Activated CD8-positive, alpha-beta memory T cell treated with anti-CD3 and anti-CD28 coated beads, Interleukin-2, amount 50 U/mL, for 4 hours (primary cell): ENCODE measurements at places on chromosomes 1 and 21.

GRCh38 chr1:87084244-87084836, 169.9 kb downstream of the HS2ST1 start:
- DNase-seq: no peak

DNA sequence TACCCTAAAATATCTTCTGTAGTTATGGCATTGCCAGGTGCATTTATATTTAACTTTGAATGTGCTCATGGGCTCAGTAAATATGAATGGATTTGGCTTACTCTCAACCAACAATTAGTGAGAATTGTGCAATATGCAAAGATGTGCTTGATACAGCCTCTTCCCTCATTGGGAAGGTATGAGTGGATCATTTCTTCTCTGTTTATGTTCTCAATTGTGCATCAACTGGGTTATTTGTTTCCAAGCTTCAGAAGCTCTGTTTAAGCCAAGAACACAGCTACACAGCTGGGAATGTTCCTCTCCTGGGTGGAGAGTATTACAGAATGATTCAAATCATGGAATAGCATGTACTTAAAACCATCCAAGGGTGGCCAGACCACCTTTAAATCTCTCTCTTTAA, 17.6 kb upstream of the MAP1LC3C start:
- no peak for DNase-seq

- no peak for DNase-seq
Observed at GRCh38 chr1:71210718-71211117, 129.9 kb upstream of the ZRANB2 start.

GRCh38 chr1:36400514-36400824, 2.8 kb upstream of the LSM10 start:
- DNase-seq: no peak

- DNase-seq: no peak
Observed at GRCh38 chr1:8358241-8358896, 40.5 kb downstream of the SLC45A1 start.

- DNase-seq: no peak
Observed at GRCh38 chr1:231924180-231924579, 297.6 kb downstream of the DISC1 start.

GRCh38 chr1:35810096-35810881, 2.5 kb downstream of the AGO4 start:
- no peak for DNase-seq

GRCh38 chr1:27554759-27555699, 48.9 kb downstream of the AHDC1 start:
- no peak for DNase-seq

- DNase-seq: no peak
Observed at GRCh38 chr1:26483980-26484379, 11.7 kb downstream of the HMGN2 start.

DNA sequence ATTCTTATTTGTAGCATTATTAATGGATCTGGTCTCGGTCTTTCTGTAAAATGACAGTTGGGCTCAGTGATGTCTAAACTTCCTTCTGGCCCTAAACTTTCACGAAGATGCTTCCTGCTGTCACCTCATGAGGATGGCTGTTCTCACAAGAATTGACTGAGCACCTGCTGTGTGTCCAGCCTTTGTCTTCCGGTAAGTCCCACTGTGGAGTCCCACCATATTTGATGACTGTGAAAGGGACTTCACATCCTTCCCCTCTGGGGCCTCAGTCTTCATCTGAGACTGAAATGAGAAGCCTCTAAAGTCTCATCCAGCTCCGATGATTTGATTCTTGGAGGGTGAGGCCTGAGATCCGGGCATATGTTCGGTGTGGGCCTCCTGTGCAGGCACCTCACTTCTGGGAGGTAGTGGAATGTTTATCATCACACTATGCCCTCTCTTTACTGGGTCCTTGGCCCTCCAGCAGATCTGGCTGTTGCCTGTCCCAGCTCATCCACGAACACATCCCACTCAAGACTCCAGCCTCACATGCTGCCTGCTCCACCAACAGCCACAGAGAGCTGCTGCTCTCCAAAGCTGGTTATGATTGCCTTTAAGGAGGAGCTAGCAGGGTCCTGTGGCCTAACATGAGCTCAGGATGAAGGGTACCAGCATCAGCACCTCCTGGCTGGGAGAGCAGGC, 95.8 kb downstream of the KCNN3 start:
- DNase-seq: no peak

GRCh38 chr1:21511579-21512522, 2.6 kb downstream of the ALPL start:
- DNase-seq: no peak

- no peak for DNase-seq
Observed at GRCh38 chr1:98201666-98202081, 280.8 kb upstream of the DPYD start.

DNA sequence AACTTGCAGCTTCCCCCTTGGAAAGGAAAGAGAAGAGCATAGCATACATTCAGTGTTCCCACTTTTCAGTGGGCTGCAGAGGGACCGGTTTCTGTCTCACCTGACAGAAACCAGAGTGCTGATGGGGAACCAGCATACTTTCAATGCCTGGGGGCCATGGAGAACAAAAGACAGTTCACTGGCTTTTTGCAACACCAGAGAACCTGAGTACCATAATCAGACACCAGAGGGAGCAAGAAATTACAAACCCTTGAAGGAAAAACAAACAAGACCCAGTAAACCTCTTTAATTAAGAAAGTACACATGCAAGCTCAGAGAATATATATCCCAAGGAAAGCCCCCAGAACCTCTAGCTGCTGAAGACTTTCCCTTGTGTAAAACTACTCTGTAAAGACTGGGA, 51.1 kb downstream of the CSMD2 start:
- DNase-seq: no peak

- DNase-seq: no peak
Observed at GRCh38 chr1:66119148-66119547, 326.5 kb downstream of the PDE4B start.

DNA sequence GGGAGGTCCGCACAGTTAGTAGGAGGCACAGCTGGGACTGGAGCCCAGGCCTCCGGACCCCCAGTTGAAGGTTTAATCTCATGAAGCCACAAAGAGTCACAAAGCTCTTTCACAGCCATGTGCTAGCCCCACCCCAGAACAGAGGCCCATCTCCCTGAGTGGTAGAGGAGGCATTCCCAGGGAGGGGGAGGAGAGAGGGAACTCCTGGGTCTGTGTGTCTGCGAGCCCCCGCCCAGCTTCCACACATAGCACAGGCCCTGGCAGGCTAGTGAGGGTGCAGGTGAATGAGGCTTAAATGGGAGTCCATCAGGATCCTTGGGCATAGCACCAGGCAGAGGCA, 197.8 kb downstream of the MATN1 start:
- no peak for DNase-seq

- no peak for DNase-seq
Observed at GRCh38 chr1:33242652-33243051, 13.6 kb upstream of the ZNF362 start.

DNA sequence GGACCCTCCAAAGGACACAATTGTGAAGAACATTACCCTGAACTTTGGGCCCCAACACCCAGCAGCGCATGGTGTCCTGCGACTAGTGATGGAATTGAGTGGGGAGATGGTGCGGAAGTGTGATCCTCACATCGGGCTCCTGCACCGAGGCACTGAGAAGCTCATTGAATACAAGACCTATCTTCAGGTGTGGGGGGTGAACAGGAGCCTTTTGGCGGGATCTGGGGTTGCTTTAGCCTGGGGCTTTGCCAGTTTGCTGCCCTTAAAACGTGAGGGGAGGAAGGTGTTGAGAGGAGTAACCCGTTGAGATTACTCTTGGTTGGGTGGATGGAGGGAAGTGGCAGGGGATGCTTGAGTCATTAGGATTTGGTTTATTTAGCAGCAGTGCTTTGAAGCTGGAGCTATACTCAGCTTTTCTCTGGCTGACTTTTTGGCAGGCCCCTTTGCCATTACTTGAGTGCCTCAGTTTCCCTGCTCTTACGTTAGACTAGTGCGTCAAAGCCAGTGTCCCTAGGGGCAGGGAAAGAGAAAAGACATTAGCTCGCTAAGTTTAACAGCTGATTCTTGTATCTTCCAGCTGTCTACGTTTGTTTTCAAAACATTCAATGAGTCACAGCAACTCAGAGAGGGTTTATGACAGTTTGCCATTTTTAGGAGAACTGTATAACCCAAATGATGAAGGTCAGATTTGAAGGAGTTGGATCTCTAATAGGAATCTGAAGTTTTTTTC, 4.4 kb downstream of the NDUFS2 start:
- no peak for DNase-seq

GRCh38 chr1:204465546-204466415, 28.8 kb downstream of the PIK3C2B start:
- no peak for DNase-seq

GRCh38 chr1:29243023-29243870, 6.9 kb downstream of the PTPRU start:
- no peak for DNase-seq

- no peak for DNase-seq
Observed at GRCh38 chr1:29096231-29096886, 27.3 kb downstream of the TMEM200B start.

DNA sequence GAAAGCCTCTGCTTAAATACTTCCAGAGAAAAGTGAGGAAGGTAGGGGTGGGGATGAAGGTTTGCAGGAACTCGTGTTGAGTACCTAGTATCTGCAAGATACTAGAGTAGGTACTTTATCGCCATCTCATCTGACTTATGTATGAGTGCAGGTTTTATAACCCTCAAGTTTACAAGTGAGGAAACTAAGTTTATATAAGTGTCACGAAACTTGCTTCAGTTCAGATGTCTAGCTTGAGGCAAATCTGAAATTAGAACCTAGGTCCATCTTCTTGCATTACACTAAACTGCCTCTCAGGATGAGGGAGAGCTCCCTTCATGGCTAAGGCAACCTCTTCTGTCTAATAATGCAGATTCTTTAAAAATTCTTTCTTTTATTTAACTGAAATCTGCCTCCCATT, 43.5 kb downstream of the NFIA start:
- DNase-seq: no peak

DNA sequence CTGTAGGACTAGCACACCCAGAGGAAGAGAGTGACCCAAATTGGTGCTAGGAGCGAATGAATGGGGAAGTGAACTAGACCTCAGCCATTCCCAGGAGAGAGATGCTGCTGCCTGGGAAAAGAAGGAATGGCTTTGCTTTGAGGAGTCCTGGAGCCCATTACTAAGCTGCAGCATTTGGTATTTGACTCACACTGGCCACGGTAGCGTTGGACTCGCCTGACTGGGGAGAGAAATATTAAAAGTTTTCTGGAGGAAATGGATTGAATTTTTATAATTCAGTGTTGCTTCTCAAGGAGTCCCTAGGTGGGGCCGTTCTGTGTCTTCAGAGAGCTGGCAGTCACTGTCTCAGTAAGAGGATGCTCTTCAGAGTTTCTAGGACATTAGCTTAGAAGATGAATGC, 40.2 kb downstream of the PIK3CD start:
- no peak for DNase-seq

GRCh38 chr1:214363386-214363785, 82.4 kb downstream of the SMYD2 start:
- no peak for DNase-seq

DNA sequence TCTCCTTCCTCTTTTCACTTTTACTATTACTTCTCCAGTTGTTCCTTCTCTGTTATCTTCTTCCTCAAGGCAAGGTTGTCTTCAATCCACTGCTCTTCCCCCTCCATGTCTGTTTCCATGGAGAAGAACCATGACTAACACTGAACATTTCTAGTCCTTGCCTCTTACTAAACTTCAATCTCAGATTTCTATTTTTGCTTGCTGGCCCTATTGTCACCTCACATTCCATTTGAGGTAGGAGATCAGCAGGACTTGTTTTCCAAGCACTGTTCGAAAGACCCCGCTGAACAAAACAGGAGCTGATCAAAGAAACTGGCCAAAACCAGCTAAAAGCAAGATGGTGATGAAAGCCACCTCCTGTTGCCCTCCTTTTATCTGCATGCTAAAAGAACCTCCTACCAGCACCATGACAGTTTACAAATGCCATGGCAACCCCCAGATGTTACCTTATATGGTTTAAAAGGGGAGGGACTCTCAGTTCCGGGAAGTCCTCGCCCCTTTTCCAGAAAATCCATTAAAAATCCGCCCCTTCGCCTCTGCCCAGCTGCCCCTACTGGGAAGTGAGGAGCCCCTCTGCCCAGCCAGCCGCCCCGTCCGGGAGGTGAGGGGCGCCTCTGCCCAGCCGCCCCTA, 22.6 kb downstream of the GON4L start:
- DNase-seq: no peak

DNA sequence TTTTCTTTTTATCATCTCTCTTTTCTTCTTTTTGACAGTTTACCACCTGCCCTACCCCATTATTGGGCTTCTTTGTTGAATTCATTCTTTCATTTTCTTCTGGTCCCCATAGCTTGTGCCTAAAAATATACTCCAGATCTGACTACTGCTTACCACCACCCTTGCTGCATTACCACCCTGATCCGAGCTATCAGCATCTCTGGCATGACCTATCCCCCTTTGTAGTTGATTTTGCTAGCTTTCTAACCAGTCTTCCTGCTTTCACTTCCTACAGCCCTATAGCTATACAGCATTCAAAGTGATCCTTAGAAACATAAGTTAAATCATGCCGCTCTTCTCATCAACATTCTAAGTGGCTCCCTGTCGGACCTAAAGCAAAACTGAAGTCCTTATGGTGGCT, 59.4 kb upstream of the MPC2 start:
- DNase-seq: no peak

- no peak for DNase-seq
Observed at GRCh38 chr1:183778045-183778444, 26.9 kb upstream of the RGL1 start.

DNA sequence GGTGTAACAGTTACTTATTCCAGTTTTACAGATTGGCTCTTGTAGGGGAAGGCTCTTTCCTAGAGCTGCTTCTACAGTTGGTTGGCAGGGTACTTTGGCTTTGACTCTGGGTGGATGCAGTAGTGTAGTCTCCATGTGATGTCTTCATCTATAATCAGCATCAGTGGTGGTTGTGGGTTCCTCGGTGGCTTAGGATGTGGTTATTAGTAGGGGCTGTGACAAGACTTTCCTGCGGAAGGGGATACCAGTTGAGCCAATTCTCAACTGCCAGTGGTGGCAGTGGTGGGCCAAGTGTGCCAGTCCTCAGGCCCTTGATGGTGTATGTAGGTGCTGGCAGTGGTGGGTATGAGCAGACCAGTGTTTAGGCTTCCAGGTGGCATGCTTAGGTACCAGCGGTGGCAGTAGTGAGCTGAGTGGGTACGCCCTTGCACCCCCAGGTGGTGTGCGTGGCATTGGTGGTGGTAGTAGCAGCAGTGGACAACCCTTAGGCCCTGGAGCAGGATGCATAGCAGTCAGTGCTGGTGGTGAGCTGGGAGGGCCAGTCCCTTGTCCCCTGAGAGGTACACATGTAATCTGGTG, 27.2 kb upstream of the KLF18 start:
- no peak for DNase-seq
